ENCODE measurements at places on chromosomes 2 and 18.
A peak's percentile ranks its signal among the peaks of the same experiment; 100 is the strongest.

- DNase-seq: no peak
Observed at GRCh38 chr2:168087401-168087800, 160.0 kb downstream of the STK39 start.

DNA sequence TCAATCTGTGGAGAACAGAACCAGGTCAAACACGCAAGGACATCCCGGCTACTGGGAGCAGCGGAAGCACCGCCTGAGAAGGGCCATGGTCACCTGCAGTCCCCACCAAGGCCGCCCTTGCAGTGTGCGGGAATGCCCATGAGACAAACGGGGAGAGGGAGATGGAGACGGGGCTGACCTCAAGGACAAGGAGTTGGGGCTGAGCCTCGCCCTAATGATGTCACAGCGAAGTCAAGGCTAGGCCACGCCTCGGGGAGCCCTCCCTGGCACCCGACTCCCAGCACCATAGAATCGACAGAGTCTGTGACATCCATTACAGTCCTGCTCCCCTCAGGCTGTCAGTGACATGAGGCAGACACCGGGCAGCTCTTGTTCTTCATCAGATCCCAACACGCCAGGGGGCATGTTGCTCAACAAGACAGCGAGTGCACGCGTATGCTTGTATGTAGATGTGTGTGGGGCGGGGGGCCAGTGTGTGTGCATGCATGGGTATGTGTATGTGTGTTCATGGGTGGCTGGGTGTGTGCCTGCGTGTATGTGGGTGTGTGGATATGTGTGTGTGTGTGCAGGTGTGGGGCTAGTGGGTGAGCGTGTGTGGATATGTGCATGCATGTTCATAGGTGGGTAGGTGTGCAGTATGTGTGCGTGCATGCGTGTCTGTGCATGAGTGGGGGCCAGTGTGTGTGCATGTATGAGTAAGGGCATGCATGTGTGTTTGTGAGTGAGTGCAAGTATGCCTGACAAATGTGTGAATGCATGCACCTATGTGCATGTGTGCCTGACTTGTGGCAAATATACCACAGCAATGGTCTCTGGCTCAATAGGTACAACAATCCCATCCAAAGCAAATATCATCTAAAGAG lies 57.0 kb downstream of the ANKMY1 start:
- no peak for DNase-seq

- peak; percentile 9 for DNase-seq
Observed at GRCh38 chr18:63953811-63954210, 4.7 kb downstream of the HMSD start.

DNA sequence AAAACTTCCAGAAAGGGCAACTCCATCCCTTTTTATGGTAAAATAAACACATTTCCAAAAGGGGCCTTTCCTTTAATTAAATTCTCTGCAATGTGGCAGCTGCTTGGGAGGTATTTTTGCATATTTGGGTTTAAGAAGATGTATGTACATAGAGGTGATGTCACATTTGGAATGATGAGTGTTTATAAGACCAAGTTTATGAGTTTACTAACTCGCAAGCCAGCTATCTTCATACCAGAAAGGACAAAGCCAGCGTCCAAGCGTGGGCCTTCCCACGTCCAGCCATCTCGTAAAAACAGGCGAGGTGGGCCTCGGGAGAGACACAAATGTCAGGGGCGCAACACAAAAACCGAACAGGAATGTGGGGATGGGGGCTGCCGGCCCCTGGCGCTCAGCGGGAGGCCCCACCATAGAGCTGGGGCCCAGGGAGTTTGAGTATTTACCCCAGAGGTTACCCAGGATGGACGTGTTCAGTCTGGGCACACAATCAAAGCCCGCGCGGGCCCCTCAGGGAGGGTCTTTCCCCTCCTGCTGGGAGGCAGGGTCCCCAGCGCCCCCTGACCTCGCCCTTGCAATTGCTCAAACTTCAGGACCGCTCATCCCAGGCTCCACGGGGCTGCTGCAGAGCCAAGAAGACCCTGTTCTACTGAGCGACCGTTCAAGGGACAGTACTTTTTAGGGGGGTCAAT lies 137.3 kb downstream of the TWIST2 start:
- DNase-seq: no peak

DNA sequence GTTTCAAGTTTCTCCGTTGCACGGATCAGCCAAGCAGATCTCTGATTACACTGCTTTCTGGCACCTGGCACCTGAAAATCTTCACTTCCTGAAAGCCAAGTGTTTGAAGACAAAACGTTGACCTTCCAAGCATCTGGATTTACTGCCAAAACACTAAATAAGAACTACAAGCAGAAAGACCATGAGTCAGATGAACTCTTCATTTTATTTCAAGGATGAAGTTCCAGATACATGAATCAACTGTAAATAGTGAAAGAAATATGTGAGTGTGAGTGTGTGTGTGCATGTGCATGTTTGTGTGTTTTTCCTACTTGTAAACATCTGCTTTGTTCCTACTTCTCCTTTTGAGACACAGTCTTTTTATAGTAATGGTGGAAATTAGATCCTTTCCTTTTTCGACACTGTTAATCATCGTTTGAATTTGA lies 60.0 kb upstream of the DTNA start:
- peak; percentile 55 for DNase-seq

DNA sequence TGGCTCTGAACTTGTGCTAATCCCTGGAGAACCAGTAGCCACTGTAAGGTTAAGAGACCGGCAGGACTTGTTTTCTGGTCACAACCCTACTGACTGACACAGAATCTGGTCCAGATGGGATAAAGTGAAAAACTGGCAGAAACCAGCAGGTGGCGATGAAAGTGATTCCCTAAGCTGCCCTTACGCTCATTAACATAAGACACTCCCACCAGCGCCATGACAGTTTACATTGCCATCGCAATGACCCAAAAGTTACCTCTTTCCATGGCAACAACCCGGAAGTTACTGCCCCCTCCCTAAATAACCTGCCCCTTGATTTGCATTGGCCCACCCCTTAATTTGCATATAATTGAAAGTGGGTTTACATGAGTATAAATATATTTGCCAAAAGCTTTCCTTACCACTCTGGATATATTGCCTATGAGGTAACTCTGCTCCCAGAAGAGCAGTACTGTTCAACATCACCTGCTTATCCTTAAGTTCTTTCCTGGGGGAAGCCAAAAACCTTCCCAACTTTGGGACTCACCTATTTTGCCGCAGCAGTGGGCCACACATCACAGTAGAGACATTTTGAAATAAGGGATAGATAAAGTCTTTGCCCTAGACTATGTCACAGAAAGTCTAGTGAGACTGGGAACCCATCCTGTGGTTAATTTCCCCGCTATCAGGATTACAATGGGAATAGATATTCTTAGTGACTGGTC lies 35.8 kb upstream of the AFF3 start:
- peak; percentile 43 for DNase-seq

- no peak for DNase-seq
Observed at GRCh38 chr18:13464432-13465123, 246.0 kb downstream of the LDLRAD4 start.

- DNase-seq: peak; percentile 88
Observed at GRCh38 chr2:112150447-112150846, 12.3 kb downstream of the FBLN7 start.

DNA sequence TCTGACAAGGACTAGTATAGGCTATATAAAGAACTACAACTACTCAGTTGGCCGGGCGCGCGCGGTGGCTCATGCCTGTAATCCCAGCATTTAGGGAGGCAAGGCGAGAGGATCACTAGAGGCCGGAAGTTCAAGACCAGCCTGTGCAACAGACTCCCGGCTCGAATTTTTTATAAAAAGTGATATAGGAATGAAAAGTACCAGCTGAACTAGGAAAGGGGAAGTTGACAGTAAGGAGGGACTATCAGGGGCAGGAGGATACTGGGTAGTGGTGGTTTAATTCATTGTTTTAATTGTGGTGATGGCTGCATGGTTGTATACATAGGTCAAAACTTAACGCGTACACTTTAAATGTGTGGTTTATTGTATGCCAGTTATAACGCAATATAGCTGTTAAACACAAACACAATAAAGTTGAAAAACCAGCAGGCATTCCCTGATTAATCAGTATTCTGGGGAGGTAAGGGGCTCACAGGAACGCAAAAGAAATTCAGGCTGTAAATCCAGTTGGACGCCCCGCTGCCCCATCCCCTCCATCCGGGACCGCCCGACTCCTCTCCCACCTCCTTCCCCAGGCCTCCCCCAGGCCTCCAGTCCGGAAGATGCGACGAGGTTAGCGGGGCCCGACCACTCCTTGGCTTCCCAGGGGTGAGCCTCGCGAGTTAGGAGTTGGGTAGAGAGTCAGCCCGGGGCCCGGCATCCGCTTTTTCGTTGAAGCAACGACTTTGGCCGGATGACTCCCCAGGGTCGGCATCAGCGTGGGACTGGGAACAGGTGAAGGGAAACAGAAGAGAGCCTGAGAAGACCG lies 746 bp upstream of the POLR1B start:
- DNase-seq: peak; percentile 85

Measured in astrocyte of the hippocampus (primary cell).